Activated naive CD4-positive, alpha-beta T cell treated with anti-CD3 and anti-CD28 coated beads, Interleukin-2, amount 10 ng/mL, durations not matched to agents 7 days and 5 days (primary cell): ENCODE measurements at places on chromosomes 13 and 19.

- no peak for DNase-seq
Measured at GRCh38 chr19:29264897-29265296, 51.9 kb upstream of the UQCRFS1 start.

DNA sequence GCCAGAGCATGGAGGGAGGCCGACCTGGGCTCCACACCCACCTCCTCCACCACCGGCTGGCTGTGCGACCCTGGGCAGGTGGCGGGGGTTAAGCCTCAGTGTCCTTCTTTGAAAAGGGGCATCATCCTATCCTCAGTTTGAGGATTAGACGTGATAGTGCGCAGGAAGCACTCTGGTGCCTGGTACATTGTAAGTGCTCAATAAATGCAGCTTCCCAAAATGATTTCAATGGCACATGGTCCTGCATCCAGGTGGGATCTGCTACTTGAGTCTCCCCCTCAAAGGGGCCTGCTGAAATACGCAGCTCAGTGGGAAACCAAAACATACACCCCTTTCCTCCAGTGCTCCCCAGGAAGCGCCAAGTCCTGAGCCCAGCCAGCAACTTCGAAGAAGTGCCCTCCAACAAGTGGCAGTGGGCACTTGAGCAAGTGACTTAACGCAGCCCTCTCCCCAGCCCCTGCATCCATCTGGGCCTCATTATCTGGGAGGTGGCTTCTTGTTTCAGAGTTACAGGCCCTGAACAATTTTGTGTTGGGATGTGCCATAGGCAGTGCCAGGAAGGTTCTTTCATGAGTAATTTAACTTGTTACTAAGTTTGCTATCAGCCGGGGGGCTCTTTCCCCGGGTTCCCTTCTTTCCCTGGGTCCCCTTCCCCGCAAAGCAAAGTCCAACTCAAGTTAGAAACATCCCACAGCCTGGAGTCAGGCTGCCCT lies 17.9 kb downstream of the ACTN4 start:
- DNase-seq, result no peak

GRCh38 chr19:39342647-39343305 lies 555 bp downstream of the SAMD4B start:
- peak; percentile 33 for DNase-seq

GRCh38 chr19:52992109-52993004 lies 21.4 kb upstream of the ERVV-1 start:
- no peak for DNase-seq

- DNase-seq, result peak; percentile 83
Measured at GRCh38 chr19:39110263-39110967, 15.2 kb upstream of the PAK4 start.

DNA sequence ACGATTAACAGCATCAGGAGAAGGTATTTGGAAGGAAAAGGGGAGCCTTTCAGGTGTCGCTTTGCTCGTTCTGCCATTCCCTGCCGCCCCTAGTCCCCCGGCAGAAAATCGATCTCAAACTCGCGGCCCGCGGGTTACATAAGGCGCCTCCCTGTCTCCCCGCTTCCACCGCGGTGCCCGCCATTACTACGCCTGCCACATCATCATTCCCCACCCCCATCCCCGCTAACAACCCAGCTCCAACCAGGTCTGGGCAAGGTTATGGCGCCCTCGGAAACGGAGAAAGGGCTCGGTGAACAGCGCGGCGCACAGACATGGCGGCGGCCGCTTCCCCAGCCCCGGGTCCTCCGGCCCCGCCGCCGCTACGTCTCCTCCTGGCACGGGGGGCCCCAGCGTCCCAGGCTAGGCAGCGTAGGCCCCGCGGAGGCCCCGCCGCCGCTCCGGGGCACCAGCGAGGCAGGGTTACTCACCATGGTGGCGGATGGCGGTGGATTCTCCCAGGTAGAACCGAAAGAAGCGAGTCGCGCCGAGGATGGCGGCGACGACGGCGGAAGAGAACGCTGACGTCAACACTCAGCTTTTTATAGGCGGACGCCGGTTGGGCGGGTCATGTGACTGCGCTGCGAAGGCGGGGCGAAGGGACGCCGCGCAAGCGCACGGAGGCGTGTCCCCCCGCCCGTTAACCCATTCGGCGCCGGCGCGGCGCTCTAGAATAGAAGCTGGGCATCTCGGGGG lies at the start of gene EEF2:
EEF2 (minus strand) TSS at position 556 of the 735 bp plus-strand sequence; CDS start at position 473, 83 bp downstream.
- DNase-seq, result peak; percentile 92

DNA sequence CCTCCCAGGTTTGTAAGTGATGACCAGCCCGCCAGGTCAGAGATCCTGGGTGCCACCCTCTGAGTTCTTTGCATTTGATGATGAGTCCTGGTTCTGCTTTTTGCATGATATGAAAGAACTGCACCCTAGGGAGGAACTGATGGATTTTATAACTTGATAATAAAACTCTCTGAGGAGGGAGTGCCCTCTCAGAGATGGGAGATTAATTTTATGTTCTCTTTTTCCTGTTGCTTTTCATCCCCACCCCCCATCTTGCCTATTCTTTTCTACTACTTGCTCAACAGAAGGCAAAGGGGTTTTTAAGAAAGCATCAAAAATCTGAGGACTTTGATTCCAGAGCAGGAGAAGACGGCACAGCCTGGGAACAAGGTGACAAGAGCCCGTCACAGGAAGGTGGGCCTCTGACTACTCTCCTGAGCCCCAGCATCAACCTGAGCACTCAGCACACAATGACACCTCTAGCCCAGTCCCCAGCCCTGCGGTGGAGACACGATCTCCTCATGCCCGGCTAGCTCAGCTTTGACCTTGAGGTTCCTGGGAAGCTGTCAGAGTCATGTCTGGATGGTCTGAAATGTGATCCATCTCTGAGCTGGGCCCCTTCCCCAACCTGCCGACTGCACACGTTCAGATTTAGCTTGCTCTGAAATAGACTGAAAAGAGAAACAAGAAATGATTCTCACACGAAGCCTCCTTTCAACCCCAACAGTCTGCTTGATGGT lies 69.1 kb downstream of the SIAH3 start:
- no peak for DNase-seq

DNA sequence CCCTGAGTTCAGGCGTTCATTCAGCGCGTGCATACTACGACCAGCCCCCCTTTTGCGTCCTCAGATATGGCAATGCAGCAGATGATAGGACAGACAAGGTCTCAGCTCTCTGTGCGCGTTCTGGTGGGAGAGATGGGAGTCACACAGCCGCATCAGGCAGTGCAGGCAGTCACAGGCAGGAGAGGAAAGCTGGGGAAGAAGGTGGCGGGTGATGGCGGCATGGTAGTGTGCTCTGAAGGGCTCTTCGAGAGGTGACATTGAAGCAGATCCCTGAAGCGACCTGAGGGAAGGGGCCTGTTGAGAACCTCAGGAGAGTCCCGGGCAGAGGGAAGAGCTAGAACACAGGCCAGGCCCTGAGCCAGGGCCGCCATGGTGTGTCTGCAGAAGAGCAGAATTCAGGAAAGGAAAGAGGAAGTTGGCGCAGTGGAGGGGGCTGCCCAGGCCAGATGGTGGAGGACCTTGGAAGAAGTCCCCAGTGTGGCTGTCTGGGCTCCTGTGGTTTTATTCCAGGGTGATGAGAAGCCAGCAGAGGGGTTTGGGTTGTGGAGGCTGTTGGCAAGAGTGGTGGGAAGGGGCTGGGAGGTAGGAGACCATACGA lies 3.5 kb downstream of the USF2 start:
- DNase-seq, result no peak

- DNase-seq, result no peak
Measured at GRCh38 chr13:103410002-103410401, 343.8 kb upstream of the SLC10A2 start.

GRCh38 chr13:79806821-79807220 lies 325.9 kb downstream of the NDFIP2 start:
- DNase-seq, result no peak

- DNase-seq, result peak; percentile 96
Measured at GRCh38 chr19:39397360-39398296, 6.5 kb downstream of the MED29 start.

- no peak for DNase-seq
Measured at GRCh38 chr19:14603990-14604387, 21.1 kb downstream of the CLEC17A start.

- no peak for DNase-seq
Measured at GRCh38 chr13:110438211-110438610, 123.3 kb downstream of the RAB20 start.

GRCh38 chr13:73656863-73657262 lies 477.3 kb downstream of the KLF12 start:
- DNase-seq, result no peak

GRCh38 chr19:43638995-43639518 lies 593 bp downstream of the CADM4 start:
- DNase-seq, result no peak

- DNase-seq, result no peak
Measured at GRCh38 chr13:102311901-102312300, 89.9 kb downstream of the FGF14 start.

DNA sequence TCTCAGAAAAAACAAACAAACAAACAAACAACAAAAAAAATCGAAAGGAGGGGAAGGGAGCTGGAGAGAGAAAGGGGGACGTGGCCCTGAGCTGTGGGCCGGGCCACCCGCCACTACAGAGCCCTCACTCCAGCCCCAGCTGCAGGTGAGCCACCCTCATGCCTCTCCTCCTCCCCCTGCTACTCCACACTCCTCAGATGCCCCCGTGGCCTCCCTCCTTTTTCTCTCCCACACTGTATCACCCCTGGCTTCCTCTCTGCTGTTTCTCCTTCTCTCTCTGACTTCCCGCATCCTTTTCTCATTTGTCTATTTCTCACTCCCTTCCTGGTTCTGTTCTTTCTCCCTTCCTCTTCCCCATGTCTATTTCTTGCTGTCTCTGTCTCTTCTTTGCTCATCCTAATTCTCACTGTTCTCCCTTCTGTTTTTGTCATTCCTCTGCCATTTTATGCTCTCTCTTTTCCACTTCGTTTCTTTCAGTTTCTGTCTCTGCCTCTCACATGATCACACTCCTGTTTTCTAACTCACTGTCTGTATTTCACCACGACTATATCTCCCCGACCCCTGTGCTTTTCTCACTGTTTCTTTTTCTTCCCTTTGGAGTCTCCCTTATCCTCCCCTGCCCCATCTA lies 2.7 kb downstream of the KLK2 start:
- no peak for DNase-seq

- DNase-seq, result no peak
Measured at GRCh38 chr19:29532097-29532496, 6.3 kb downstream of the VSTM2B start.

DNA sequence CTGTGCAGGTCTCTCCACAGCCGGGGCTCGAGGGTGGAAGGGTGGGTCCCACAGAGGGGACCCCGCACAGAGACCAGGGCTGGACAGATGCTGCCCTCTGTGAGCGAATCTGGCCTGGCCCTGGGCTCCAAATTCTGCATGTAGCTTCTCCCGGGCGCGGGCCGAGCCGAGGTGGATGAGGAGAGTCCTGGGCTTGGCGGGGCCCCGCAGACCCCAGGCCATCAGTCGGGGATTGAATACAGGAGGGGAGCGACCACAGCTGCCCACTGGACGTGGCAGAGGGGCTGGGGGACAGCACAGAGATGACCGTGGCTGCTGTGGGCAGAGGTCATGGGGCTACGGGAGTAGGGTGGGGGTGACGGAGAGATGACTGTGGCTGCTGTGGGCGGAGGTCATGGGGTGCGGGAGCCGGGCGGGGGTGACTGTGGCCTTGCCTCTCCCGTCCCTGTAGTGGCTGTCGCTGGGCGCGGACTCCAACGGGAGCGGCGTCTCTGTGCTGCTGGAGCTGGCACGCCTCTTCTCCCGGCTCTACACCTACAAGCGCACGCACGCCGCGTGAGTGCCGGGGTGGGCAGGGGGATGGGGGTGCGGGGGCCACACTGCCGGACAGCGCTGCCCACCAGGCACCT lies 15.5 kb downstream of the NCLN start:
- DNase-seq, result no peak

DNA sequence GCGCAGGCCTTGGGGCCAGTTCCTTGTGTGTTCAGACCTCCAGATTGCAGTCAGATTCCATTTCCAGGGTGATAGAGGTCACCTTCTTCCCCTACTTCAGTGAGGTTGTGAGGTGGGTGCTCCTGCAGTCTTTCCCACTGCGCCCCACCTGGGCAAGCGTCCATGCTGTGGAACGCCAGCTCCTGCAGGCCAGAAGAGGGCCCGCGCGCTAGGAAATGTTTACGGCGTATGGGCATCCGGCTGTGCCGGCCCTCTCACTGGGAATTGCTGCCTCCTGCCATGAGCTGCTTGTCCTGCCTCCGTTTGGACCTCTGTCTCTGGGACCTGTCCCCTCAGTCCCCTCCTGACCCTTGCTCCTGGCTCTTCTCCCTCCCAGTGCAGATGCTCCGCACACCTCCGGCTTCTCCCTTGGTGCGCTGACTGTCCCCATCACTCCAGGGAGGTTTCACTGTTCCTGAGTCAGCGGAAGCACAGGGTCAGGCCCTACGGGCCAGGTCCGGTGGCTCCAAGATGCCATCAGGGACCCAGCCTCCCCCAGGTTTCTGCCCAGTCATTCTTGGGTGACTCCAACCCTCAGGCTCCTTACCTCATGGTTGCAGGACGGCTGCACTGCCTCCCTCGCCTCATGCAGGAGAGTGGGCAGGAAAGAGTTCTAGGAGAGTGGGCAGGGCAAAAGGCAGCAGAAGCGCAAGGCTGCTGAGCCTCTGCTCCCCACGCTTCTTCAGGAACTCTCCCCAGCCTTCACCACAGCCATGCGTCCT lies 56.6 kb downstream of the SMARCA4 start:
- no peak for DNase-seq

DNA sequence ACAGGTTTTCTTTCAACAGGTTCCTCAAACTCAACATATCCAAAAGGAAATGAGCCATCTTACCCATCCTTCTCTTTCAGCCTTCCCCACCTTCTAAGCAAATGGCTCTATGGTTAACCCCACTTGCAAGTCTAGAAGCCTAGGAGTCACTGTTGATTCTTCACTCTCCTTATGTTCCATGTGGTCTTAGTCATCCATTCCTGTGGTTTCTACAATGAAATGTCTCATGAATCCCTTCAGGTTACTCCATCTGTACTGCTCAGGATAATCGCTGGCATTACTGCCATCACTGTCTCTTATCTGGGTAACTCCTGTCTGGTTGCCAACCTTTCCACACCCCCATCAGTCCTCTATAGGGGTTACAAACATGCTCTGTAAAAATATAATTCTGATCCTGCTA lies 381.3 kb downstream of the ENOX1 start:
- DNase-seq, result no peak

DNA sequence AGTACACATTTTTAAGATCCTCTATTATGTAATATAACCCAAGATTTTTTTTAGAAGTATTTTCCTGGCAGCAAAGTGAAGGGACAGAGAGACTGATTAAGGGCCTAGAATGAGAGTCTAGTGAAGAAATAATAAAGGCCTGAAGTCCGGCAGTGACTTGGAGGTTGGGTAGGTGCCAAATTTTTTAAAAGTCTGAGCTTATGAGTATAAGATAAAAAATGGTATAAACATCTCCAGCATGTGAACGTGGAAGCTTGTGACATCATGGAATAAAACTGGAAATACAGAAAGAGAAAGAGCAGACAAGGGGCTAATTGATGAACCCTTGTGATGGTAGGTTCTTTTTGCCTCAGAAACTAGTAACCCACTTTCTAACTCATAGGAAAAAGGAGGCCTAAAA lies 174.6 kb downstream of the SUCLA2 start:
- DNase-seq, result no peak

GRCh38 chr13:71634182-71634581 lies 232.8 kb downstream of the DACH1 start:
- DNase-seq, result no peak
